ENCODE measurements at places on chromosomes 7 and 10. TPM values are rescaled to one million over a fixed set of nuclear protein-coding genes. Genes with fewer than 3 reads are reported as not detected.

The PHF14 gene
- polyA plus RNA-seq = 17.1 TPM

The HOXA6 gene
- 1.1 TPM for polyA plus RNA-seq

The KDM7A gene
- polyA plus RNA-seq = 2.2 TPM

The ACBD7 gene
- 0.56 TPM for polyA plus RNA-seq

The PTF1A gene
- not detected for polyA plus RNA-seq

The LRRC27 gene
- 14.4 TPM for polyA plus RNA-seq

The HECW1 gene
- polyA plus RNA-seq = 7.5 TPM

The TYW1B gene
- polyA plus RNA-seq = 3.2 TPM

The CALML5 gene
- not detected for polyA plus RNA-seq

The GLI3 gene
- 0.92 TPM for polyA plus RNA-seq

The FRMD4A gene
- polyA plus RNA-seq = 16.0 TPM

The COL26A1 gene
- 3.5 TPM for polyA plus RNA-seq

The OR6B1 gene
- polyA plus RNA-seq = not detected

The SFRP4 gene
- polyA plus RNA-seq = 1.5 TPM

The PLEKHA1 gene
- 19.5 TPM for polyA plus RNA-seq

The FMC1 gene
- polyA plus RNA-seq = 109 TPM

The TACC2 gene
- 36.4 TPM for polyA plus RNA-seq

The PDK4 gene
- polyA plus RNA-seq = 106 TPM

The ENTPD7 gene
- polyA plus RNA-seq = 1.4 TPM

Measured in kidney (tissue), 22 donors.